ENCODE measurements at places on chromosomes 16 and 17. TPM values are rescaled to one million over a fixed set of nuclear protein-coding genes. Genes with fewer than 3 reads are reported as not detected.

Gene KRTAP4-5
- not detected for total RNA-seq

Gene TPSB2
- total RNA-seq, result 37.0 TPM

Gene PRSS8
- total RNA-seq, result 2.6 TPM

Gene CDRT15
- not detected for total RNA-seq

GRCh38 chr17:63481488-63481870 is 4.6 kb downstream of the ACE start:
- DNase-seq, result no peak

DNA sequence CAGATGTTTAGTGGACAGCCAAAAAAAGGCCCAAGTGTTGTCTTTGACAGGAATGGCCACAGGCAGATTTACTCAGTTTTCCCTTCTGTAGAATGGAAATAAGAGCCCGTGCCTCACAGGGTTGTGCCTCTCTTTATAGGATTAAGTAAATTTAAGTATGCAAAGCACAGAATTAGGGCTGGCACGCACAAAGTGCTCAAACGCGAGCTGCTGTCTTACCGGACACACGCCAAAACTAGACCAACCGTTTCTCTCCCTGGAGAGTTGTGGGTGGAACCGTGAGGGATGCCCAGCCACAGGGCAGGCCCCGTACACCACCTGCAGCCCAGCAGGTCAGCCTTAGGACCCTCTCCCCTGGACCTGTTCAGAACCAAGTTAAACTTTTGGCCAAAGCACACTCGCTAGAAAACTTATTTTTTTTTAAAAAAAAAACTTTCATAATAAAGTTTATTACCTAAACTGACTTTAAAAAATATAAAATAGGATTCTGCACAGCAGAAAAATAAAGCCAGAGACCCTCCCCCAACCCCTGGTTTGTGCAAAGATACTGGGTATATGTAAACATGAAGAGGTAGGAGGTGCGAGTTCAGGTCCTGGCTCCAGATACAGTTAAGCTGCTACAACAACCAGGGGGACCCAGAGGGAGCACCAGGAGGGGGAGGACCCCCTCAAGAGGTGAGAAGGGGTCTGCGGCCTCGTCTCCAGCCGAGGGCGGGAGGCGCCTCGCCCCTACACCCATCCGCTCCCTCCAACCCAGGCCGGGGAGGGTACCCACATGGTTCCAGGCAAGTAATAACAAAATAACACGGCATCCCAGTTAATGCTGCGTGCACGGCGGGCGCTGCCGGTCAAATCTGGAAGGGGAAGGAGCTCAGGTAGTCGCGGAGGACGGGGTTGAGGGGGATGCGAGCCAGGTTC is 1.8 kb downstream of the SOCS1 start:
- no peak for DNase-seq

GRCh38 chr17:72671016-72671415 is 421.5 kb downstream of the SLC39A11 start:
- DNase-seq, result no peak

DNA sequence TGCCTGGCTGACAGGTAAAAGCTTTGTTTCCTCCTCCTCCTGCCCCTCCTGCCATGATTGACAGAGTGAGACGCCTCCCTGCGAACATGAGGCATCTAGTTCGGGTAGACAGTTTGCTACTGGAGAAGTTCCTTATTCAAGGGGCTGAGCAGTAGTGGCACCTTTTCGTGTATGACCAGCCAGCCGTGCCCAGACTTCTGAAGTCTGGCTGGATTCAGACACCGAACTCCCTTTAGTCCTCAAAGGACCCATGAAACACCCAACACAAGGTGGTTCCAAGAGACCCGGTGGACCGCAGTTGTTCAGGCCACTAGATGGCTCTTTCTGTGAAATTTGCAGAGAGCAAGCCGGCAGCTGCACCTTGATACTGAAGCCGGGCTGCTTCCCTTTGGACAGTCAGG is 192.8 kb downstream of the XYLT1 start:
- DNase-seq, result no peak

DNA sequence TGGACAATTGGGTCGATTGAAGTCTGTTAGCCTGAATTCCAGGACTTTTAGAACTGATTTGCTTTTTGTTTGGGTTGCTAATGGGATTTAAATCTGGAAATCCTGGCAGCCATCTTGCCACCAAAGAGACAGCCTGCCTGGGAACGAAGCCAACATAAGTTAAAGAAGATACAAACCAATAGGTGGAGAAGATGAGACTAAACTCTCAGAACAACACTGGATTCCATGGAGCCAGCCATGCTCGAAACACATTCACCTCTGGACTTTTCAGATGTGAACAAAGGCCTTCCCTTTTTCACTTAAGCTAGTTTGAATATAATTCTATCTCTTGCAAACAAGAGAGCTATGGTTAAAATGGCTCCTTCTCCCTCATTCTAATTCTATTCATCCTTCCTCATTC is 135.9 kb downstream of the TOX3 start:
- no peak for DNase-seq

- no peak for DNase-seq
Measured at GRCh38 chr16:1045310-1045992, 27.1 kb upstream of the SSTR5 start.

GRCh38 chr16:31333686-31334649 is 21.0 kb upstream of the ITGAX start:
- DNase-seq, result no peak

- DNase-seq, result no peak
Measured at GRCh38 chr16:30876867-30877266, 17.0 kb downstream of the BCL7C start.

DNA sequence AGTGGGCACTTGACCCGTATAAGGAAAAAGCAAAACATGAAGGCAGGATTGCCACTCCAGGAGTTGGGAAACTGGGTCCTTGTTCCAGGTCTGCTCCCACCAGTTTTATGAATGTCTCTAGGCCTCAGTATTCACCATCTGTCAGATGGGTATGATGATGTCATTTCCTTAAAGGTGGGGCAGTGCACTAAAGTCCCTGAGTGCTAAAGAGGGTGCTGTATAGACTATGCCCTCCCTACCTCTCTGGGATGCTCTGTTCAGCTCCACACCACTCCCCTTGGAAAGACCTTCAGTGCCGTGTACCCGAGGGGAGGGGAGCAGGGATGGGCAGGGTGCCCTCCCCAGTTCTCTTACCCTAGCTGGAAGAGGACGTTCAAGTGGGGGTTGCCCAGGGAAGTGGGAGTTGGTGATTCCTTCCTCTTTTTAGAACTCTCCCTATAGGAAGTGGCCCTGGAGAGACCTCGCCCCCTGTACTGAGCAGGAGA is 2.2 kb downstream of the LASP1 start:
- no peak for DNase-seq

GRCh38 chr16:88360999-88361398 is 21.8 kb upstream of the ZNF469 start:
- no peak for DNase-seq

- DNase-seq, result no peak
Measured at GRCh38 chr17:61335105-61335844, 64.4 kb upstream of the TBX2 start.

GRCh38 chr17:36088670-36089338 is 1.1 kb downstream of the CCL3 start:
- no peak for DNase-seq
